ENCODE measurements at places on chromosomes 16 and 17.
A peak's percentile ranks its signal among the peaks of the same experiment; 100 is the strongest.

- no peak for DNase-seq
These were observed 15.4 kb downstream of the TNS4 start for GRCh38 chr17:40485851-40486521.

DNA sequence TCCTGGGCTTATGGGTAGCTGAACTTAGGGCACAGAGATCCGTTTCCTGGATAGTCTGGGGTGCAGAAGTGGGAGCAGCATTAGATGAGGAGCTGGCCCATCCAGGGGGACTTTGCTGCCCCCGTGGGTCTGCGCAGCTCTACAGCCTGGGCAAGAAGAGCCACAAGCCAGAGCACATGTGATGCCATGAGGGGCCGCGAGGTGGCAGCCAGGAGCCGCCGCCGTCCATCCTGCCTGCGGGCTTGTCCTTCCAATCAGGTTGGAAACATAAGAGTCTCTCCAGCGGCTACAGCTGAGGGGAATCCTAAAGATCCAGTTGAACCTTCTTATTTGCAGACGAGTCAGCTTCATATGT lies 21.9 kb downstream of the C1QTNF1 start:
- peak; percentile 8 for DNase-seq

DNA sequence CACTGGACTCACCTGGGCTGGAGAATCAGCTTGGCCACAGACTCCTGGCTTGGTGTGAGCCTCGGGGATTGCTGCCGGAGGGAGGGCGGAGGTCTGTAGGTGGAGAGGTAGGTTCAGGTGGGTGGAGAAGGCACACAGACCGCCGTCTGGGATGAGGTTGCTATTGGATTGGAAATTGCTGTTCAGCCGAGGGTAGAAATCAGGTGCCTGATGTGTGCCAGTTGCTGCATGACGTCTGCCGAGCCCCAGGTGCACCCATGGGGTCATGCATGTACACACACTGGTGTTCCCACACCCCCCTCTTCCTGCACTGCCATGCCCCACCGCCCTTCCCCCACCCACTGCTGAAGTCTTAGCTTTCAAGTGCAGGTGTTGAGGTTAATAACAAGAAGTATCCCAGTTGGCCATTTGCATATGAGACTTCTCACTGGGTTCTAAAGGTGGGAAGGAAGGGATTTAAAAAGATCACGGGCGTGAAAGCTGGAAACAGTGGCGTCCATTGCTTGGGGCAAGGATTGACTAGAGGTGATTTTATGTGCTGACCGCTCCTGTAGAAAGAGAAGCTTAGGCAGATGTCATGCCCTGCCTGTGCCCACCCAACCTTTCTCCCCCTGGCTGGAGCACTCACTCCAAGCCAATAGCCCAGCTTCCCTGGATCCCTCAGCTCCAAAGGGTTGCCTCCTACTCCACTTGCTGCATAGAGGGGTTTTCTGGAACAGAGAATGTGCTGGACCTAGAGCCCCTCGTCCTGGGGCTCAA lies 193.6 kb downstream of the CCDC182 start:
- no peak for DNase-seq

- no peak for DNase-seq
These were observed 72.7 kb upstream of the GAS7 start for GRCh38 chr17:10271106-10271562.

DNA sequence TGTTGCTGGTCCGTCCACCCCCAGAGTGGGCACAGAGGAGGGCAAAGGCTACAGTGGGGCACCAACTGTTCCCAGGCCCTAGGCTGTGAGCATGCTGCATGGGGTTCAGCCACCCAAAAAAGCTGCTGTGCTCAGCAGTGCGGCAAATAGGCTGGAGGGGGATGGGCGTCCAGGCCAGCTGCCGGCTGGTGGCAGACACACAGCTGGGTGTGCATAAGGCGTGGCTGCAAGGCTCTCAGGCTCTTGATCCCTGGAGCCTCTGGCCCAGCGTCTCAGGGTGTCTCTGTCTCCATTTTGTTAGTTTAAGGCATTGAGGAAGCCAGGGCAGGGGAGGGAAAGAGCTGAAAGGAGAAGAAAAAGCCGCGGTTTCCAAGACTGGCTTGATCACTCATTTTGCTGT lies 8.8 kb downstream of the RPL19 start:
- DNase-seq = no peak

DNA sequence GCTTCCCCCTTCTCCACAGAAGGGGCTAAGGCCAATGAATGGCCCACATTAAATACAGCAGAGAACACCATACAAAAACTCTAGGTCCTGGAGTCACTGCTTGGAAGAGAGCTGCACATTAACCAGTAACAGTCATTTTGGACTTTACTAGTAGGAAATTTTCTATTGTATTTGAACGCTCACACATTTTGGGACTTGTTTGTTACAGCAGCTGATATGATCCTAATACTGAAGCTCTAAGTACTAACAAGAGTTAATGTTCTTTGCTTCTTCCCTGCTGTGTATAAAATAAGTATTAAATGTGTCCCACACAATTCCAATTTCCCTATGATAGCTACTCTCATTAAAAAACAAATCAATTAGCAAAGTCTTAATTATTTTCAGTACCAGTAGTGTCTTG lies 148.3 kb upstream of the IRX3 start:
- DNase-seq = no peak

Measured in NCI-H1048 (cell line).